Heart left ventricle (tissue), 16 donors: ENCODE measurements at places on chromosomes 11 and 22. TPM values are rescaled to one million over a fixed set of nuclear protein-coding genes. Genes with fewer than 3 reads are reported as not detected.

Gene APOBEC3F
- total RNA-seq, result 11.1 TPM

Gene PKNOX2
- total RNA-seq, result 6.5 TPM

Gene NXPE2
- total RNA-seq, result not detected

Gene ZP1
- total RNA-seq, result not detected

Gene DGAT2
- 19.8 TPM for total RNA-seq

DNA sequence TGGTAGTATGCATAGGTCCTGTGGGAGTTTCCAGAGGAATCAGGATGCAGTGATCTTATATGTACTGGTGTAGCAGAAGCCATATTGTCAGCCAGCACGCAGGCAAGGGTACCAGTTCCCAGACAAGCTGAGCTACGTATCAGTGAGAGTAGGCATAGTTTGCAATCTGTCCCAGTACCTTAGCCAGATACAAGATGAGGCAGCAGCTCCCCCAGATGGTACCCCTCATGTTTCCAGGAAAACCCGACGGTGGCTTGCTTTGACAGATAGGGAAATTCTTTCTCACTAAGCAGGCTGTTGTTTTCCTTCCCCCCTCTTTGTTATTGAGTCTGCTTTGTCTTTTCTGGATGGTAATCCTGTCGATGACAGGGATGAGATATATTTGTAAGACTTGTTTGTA lies 109.7 kb upstream of the RRM1 start:
- H3K27ac ChIP-seq, result no peak overlapping the region
- no peaks in the 10 kb centered on the region for H3K36me3 ChIP-seq
- H3K4me1 ChIP-seq, result peaks cover 38% of the 10 kb centered on the region
- H3K4me3 ChIP-seq, result no peak overlapping the region

- H3K27me3 ChIP-seq, result no peaks in the 10 kb centered on the region
- peak; percentile 41 for DNase-seq
- peaks cover 7% of the 10 kb centered on the region for H3K4me1 ChIP-seq
- peak overlapping the region; percentile 7 for H3K4me3 ChIP-seq
- no peaks in the 10 kb centered on the region for H3K36me3 ChIP-seq
- peak overlapping the region; percentile 18 for H3K27ac ChIP-seq
Observed at GRCh38 chr11:122741613-122742300, 86.2 kb downstream of the UBASH3B start.

DNA sequence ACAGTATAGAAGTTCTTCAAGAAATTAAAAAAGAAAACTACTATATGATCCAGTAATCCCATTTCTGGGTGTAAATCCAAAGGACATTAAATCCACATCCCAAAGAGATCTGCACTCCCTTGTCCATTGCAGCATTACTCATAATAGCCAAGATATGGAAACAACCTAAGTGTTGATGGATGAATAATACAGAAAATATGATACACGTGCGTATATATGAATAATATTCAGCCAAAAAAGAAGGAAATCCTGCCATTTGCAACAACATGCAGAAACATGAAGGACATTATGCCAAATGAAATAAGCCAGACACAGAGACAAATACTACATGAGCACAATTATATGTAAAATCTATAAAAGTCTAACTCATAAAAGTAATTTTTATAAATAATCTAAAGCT lies 306.3 kb upstream of the ANO3 start:
- no peaks in the 10 kb centered on the region for H3K36me3 ChIP-seq
- DNase-seq, result no peak
- H3K4me3 ChIP-seq, result no peak overlapping the region
- H3K27me3 ChIP-seq, result no peaks in the 10 kb centered on the region

GRCh38 chr22:23984430-23984829 lies 4.5 kb downstream of the GSTT2 start:
- no peak overlapping the region for H3K27ac ChIP-seq
- peak; percentile 56 for DNase-seq
- no peak overlapping the region for H3K4me3 ChIP-seq
- H3K36me3 ChIP-seq, result no peaks in the 10 kb centered on the region
- no peaks in the 10 kb centered on the region for H3K4me1 ChIP-seq

DNA sequence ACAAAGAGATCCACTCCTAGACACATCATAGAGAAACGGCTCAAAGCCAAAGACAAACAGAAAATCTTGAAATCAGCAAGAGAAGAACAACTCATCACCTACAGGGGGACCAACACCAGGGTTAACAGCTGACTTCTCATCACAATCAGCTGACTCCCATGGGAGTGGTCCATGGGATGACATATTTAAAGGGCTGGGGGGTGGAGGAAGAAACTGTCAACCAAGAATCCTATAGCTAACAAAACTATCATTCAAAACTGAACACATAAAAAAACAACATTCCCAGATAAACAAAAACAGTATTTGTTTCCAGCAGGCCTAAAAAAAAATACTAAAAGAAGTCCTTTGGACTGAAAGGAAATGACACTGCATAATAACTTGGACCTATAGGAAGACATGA lies 86.7 kb downstream of the APOL5 start:
- H3K4me1 ChIP-seq, result no peaks in the 10 kb centered on the region
- H3K36me3 ChIP-seq, result peaks cover 12% of the 10 kb centered on the region
- H3K4me3 ChIP-seq, result no peak overlapping the region
- no peak overlapping the region for H3K27ac ChIP-seq

- H3K4me3 ChIP-seq, result peak overlapping the region; percentile 3
- H3K4me1 ChIP-seq, result no peaks in the 10 kb centered on the region
- H3K36me3 ChIP-seq, result no peaks in the 10 kb centered on the region
Observed at GRCh38 chr22:23539135-23539838, 40.8 kb downstream of the IGLL1 start.

- no peak overlapping the region for H3K4me3 ChIP-seq
- no peaks in the 10 kb centered on the region for H3K4me1 ChIP-seq
- DNase-seq, result no peak
- H3K36me3 ChIP-seq, result no peaks in the 10 kb centered on the region
- no peaks in the 10 kb centered on the region for H3K27me3 ChIP-seq
Observed at GRCh38 chr11:127369356-127369755, 368.8 kb upstream of the KIRREL3 start.

DNA sequence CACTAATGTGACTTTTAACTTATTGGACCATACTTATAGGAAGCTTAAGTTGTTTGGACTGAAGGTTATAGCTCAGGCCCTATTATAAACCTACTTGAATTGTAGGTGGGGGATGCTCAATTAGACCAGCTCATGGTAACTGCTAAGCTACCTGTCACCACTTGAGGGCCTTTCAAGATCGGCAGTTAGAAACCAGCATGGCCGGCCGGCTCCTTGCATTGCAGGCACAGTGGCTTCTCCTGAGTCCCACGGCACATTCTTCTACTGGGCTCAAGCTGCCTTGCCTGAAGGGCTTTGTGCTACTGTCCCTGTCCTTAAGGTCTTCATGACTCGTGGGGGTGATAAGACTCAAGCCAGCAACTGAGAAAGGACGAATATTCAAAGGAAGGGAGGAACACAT lies 70.8 kb downstream of the TBC1D22A start:
- no peak for DNase-seq
- H3K36me3 ChIP-seq, result no peaks in the 10 kb centered on the region
- H3K27ac ChIP-seq, result no peak overlapping the region
- H3K4me1 ChIP-seq, result peaks cover 8% of the 10 kb centered on the region
